Brain pericyte (primary cell): ENCODE measurements at places on chromosomes 1 and 21.

DNA sequence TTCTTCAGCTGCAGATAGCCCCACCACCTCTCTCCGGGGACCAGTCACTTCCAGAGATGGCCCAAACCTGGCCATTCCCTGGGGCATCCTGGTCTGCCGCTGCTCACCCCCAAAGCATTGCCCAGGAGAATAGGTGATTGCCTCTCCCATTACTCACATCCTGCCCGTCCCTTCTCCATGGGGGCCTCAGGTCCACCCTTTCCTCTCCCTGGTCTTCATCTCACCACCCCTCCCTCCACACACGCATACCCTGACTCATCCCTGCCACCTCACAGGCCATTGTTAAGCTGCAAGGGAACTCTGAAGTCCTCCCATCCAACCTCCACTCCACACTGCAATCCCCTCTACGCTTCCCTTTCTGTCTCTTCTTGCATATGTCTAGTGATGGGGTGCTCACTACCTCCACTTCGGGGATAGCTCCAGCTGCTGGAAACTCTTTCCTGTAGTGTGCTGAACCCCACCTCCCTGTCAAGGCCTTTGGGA is at the start of gene PLEKHG5:
Gene PLEKHG5, minus strand, starts transcription at position 188 of the 483 bp plus-strand sequence. CDS start 14,096 bp downstream, outside the sequence.
- DNase-seq = no peak

DNA sequence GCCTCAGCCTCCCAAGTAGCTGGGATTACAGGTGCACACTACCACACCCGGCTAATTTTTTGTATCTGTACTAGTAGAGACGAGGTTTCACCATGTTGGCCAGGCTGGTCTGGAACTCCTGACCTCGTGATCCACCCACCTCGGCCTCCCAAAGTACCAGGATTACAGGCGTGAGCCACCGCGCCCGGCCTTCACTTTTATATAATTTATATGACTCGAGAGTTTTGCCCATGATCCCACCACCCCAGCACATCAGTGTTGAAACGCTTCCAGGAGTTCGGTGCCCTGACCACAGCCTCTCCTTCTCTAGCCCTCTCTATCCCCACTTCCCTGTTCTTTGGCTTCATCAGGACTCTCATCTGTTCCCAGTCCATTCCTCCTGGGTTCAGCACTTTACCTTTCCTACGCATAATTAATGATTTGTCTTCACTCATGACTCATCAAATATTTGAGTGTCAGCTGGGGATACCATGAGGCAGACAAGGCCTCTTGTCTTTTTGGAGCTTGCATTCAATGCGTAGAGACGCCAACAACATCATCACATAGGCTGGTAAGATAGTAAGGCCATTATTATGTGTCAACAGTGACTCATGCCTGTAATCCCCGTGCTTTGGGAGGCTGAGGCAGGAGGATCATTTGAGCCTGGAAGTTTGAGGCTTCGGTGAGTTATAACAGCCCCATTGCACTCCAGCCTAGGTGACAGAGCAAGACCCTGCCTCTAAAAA is 1.4 kb downstream of the PMF1 start:
- DNase-seq = no peak

DNA sequence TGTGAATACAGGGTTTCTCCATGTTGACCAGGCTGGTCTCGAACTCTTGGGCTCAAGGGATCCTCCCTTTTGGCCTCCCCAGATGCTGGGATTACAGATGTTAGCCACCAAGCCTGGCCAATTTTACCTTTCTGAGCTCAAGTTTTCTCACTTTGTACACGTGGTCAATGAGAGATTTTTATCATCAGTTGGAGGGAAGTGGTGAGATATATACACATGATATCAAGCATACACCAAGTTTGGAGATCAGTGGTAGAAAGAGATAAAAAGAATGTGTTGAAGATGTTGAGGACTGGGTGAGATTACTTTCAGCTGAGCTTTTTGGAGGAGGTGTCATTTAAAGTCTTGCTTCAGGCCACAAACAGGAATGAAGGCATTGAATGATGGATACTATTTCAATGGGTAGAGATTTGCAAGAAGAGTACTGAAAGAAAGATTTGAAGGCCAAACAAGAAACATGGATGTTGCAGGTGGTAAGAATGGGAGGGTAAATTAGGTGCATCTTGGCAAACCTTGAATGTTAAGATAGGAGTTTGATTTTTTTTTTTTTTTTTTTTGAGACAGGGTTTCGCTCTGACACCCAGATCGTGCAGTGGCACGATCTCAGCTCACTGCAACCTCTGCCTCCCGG is 3.0 kb upstream of the SESN2 start:
- no peak for DNase-seq

DNA sequence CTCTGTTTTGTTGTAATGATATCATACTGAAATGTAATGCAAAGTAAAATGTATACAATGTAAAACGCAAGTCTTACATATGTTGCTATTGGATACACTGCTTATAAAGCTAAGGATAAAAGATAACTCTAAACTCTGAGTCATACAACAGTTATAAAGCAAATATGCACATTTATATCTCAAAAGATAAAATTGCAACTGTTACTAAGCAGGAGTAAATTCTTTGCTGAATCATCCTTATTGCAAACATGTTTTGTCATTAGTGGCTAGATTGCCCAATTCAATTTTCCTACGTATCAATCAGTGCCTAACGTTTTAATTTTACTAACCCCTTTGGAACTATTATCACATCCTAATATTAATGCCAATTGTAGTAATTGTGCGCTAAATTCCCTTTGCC is 762.9 kb downstream of the LTN1 start:
- DNase-seq = no peak

DNA sequence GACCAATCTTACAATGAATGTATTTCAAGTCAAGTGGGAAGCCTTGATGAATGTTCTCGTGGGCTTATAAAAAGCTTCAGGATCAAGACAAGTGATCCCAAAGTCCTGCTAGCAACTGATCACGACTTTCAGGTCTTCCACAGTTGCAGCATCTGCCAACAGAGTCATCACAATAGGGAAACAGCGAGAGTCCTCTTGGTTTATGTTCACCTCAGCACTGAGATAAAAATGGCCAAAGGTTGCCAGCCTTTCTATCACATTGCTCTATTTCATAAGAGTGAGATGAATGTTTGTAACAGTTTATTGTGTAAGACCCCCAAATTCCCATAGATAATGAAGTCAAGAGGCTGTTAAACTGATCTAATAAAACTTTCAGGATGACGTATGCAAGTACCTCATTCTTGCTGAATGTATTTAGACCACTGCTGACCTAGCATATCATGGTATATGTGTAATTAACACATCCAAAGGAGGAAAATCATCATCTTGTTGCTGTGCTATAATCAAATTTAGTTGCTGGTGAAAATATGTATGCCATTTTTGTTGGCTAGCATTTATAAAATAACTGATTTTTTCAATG is 150.6 kb downstream of the TGFBR3 start:
- DNase-seq = no peak

DNA sequence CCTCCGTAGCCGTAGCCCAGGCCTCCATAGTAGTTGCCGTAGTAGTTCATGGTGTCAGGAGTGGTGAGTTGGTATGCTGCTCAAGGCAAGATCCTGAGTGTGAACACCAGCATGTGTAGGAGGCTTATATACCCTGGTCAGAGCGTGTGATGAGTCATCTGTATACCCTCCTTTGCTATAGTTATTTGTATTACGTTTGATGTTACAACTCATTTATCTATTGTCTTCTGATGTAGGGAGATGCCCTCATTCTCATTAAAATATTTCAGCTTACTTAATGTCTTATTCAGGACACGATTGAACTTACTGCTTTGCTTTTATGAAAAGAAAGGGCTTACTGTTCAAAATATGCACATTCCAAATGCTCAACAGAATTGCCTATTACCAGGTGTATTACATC is at the start of gene KRTAP19-5:
Gene KRTAP19-5, minus strand, starts transcription at position 101 of the 400 bp plus-strand sequence. Its CDS starts 51 bp downstream, at position 50.
- no peak for DNase-seq

- no peak for DNase-seq
Observed at GRCh38 chr1:211356723-211357407, 30.2 kb downstream of the TRAF5 start.

- DNase-seq = no peak
Observed at GRCh38 chr1:6988796-6989195, 203.5 kb downstream of the CAMTA1 start.

- no peak for DNase-seq
Observed at GRCh38 chr1:21932127-21932526, 5.0 kb downstream of the HSPG2 start.

- no peak for DNase-seq
Observed at GRCh38 chr1:210607361-210607760, 278.7 kb downstream of the HHAT start.

- DNase-seq = no peak
Observed at GRCh38 chr21:46486481-46487126, 27.9 kb downstream of the DIP2A start.

DNA sequence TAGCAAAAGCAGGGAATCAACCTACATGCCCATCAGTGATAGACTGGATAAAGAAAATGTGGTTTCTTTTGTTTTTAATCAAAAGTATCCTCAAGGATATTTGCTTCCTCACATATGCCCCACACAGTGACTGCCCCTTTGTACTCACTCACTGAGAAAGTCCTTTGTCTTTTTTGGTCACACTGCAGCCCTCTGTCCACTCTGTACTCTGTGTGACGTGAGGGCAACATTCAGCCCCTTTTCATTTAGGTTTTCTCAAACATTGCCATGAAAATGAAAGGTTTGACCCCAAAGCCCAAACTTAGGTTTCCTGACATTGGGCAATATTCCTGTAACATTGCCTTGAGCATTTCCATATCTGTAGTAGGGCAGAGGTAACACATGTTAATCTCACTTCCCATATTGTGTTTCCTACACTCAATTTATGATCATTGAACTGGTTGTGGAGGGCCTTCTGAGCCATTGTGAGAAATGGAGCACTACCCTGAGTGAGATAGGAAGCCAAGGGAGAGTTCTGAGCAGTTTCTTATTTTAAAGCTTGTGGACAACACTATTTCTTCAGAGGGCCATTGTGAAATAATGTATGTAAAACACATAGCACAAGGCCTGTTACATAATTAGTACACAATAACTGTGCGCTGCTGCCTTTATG is 501.9 kb upstream of the C1orf87 start:
- no peak for DNase-seq

DNA sequence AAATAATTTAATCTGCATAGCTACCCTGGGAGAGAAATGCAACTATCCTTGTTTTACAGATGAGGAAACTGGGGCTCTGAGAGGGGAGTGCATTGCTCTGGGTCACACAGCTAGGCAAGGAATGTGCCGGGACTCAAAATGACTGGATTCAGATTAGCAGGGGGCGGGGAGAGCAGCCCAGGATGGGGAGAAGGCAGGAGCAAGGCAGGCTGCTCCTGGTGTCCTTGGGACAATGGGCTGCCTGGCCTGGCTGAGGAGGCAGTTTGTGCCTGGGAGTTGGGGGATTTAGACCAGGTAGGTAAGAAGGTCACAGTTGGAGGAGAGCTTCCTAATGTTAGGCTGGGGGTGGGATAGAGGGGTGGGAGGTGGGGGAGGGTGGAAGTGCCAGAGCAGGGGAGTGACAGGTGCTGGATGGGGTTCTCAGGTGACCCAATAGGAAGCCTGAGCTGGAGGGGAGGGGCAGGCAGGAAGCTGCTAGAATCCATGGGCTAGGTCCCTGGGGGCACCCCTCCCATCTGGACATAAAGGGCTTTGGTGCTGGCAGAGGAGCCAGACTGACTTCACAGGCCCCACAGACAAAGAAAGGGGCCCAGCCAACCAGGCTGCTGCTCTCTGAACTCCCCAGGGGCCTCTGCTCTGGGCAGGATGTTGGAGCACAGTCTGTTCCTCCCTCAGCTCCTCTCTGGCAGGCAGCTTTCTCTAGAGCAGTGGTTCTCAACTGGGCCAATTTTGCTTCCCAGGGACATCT is 29.0 kb downstream of the TRIM62 start:
- no peak for DNase-seq

- no peak for DNase-seq
Observed at GRCh38 chr1:245809361-245809760, 654.6 kb downstream of the KIF26B start.

- DNase-seq = no peak
Observed at GRCh38 chr1:235088907-235089306, 39.7 kb downstream of the TOMM20 start.
